ENCODE measurements at places on chromosomes 5 and 9.

DNA sequence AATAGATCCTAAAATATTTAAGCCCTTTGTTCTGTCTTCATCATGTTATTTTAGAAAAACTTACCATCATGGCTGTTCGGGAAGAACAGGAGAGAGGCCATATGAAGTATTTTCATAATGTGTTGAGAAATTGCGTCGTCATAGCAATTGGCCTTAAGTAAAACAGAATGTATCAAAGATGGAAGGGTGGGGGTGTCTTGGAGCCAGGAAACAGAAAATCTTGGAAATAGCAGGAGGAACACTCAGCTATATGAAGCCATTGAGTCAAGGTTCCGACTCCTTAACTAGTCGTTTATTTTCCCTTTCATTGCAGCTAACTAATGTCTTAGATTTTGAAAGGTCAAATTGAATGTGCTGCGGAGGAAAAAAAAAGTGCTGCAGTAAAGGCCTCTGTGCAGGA lies 1.3 kb downstream of the SPTAN1 start:
- no peak for DNase-seq

- no peak for DNase-seq
Observed at GRCh38 chr5:93717162-93717561, 24.2 kb downstream of the POU5F2 start.

DNA sequence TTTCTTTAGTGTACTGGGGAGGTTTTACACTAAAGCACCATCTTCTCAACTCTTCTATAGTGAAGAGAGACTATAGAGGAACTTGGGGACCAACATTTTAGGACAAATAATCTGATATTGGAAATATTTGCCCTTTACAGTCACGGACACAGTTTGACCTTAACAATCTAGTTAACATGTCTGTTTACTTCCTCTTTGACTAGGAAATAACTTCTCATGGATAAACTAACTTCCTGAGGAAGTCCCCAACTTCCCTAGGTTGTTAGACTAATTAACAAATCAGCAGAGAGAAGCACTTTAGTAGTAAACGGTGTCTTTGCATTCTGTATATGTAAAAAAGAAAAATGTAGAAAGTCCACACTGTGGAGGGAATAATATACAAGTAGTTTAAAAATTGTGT lies 127.7 kb downstream of the FBXL7 start:
- no peak for DNase-seq

GRCh38 chr5:1511651-1512540 lies 11.9 kb downstream of the LPCAT1 start:
- no peak for DNase-seq

- DNase-seq: no peak
Observed at GRCh38 chr5:143775258-143775657, 36.7 kb upstream of the HMHB1 start.

DNA sequence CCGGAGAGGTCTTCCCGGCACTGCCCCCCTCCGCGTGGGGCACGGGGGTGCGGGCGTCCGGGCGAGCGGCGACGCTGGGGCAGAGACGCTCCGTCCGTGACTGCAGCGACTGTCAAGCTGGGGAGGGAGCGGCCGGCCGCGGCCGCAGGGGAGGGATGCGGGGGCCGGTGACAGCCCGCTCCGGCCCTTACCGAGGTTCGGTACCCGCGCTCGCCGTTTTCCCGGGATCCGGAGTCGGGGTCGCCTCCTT lies 400 bp downstream of the KDM4C start:
- no peak for DNase-seq

DNA sequence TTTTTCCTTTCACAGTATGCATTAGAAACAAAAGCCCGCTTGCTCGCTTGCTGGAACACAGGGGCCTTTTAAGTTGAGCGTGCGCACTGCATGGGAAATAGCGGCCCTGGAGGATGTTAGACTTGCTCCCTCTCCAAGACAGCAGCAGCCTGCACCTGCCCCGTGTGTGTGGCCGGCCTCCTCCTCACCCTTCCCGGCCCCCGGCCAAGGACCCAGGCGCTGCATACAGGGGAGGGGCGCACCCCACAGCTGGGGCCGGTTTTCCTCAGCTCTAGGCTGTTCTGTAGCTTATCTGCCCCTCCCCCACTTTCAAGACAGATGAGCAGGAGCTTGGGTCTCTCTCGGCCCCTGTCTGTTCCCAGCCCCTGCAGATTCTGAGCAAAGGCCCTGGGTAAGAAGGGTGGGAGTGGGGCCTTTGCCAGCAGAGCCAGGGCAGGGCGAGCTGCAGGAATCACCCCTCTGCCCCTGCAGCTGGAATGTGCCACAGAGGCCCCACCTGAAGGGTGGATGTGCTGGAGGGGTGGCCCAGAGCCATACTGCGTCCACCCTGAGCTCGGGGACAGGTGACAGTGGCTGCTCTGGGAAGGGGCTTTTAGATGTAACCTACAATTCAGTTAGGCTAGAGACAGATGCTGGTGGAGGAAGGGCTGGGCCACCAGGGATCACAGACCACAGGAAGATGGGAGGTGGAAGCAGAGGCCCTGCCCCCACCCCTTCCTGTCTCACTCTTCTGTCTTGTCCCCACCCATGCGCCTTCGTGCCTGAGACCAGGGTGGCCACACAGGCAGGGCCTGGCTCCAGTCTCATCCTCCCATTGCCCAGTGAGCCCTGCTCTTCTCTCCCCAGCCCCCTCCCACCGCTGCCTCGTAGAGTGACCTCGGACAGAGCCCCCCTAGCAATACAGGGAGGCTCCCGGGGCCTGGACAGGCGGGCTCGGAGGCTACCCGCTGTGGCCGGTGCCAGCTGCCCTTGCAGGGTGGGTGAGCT lies 132.4 kb downstream of the DAB2IP start:
- DNase-seq: no peak

- DNase-seq: no peak
Observed at GRCh38 chr5:97854871-97855762, 672.1 kb upstream of the RIOK2 start.

DNA sequence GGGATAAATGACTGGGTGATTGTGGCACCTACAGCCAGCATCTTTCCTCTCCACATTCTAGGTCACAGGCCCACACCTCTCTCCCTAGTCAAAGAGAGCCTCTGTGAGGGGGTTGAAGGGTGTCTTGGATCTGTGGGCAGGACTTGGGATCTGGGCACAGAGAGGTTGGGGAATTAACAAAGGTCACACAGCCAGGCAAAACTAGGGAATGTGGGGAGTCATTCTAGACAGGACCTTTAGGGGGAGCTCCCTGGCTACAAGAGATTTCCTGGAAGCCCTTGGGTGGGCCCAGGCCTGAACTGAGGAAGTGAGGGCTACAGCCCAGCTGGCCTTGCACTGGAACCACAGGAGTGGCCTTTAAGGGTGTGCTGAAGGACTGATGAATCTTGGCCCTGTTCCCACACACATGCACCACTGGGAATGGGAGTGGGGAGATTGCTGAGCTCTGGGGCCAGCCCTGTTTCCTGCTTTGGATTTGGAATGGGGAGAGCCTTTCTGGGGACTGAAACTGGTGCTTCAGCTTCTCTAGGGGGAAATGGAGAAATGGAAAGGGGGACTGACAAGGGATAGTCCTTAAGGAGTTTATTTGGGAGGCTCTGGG lies 12.4 kb upstream of the CXXC5 start:
- DNase-seq: peak; percentile 33

- no peak for DNase-seq
Observed at GRCh38 chr5:125890511-125890931, 532.7 kb upstream of the GRAMD2B start.

DNA sequence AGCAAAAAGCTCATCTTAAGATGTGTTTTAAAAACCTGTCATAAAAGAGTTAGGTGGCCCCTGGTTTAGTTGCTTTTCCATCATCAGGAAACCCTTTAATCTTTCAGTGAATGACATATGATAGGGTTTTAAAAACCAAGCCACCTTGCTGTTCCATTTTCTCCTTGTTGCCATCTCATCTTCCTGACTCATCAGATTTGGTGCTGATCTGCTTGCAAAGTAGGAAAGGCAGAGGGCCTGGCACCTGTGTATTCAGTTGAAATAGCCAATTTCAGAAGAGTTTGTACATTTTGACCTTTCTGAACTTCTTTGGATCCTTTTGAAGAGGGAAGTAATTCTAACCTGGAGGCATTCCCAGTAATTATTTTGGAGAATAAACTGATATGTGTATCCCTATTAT lies 272.7 kb downstream of the CD180 start:
- DNase-seq: no peak

GRCh38 chr9:76502746-76503145 lies 43.8 kb downstream of the GCNT1 start:
- no peak for DNase-seq

- peak; percentile 64 for DNase-seq
Observed at GRCh38 chr5:1111727-1112289, at the start of gene SLC12A7. Gene SLC12A7, minus strand, starts transcription at chr5:1112063. Its CDS starts 72 bp downstream, at chr5:1111991.

DNA sequence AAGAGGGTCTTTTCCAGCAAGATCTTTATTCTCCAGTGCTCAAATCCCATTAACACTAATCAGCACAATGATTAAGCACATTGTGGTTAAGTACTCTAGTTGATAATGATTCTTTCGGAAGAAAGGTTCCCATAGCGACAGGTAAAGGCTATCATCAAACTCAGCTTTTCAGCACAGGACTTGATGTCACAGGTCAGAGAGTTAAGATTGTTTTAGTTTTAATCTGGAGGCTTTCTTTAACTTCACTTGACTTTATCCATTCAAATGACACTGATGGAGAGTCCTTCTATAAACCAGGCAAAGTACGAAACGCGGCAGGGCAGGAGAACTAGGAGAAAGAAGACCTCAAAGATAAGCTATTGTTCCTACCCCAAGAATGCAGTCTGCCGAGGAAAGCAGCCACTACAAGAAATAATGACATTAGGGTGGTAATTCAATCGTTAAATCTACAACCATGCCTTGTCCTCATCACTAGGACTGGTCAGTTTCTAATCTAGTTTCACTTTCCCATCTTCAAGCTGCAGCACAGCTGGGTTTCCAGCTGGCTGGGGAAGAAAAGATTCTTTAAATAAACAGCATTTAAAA lies 4.6 kb downstream of the NRG2 start:
- no peak for DNase-seq

DNA sequence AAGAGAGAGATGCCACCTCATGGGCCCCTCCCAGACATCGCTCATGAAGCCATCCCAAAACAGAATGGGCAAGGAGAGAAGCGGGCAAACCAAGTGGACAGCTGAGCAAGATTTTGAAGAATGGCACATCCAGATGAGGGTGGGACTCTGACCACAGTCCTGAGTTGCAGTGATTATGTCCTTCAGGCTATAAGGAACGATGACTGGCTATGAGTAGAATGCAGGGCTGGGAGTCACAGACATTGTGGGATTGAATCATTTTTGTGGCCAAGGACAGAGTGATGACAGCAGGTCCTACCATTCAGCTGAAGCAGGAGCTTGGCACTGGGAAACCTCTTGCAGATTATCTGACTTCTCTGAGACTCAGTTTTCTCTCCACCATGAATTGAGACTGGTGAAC lies 245.7 kb upstream of the SLC30A5 start:
- DNase-seq: no peak
